Tibial artery (tissue), 4 donors: ENCODE measurements at places on chromosomes 16 and 17.

DNA sequence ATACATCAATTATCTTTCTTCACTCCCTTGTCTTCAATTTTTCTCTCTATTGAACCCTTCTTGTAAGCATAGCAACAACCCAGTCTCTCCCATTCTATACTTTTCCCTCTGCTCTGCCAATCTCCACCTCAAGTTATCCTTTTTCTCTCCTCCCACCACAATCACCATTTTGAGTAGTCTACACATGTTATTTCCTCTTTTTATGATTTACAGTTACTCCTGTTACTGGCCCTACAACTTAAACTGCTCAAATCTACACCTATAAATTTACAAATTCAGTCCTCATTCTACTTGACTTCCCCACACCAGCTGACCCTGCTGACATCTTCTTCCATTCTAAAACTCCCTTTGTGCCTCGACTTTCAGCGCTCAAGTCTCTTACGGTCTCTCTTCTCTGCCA, 84.6 kb downstream of the SPAG9 start:
- DNase-seq: no peak

- no peak for DNase-seq
These were observed 110.8 kb upstream of the GSE1 start for GRCh38 chr16:85502357-85502756.

- DNase-seq: no peak
These were observed 125.1 kb downstream of the BRIP1 start for GRCh38 chr17:61738249-61738648.

GRCh38 chr17:74526681-74527080, 4.6 kb downstream of the CD300LB start:
- no peak for DNase-seq

DNA sequence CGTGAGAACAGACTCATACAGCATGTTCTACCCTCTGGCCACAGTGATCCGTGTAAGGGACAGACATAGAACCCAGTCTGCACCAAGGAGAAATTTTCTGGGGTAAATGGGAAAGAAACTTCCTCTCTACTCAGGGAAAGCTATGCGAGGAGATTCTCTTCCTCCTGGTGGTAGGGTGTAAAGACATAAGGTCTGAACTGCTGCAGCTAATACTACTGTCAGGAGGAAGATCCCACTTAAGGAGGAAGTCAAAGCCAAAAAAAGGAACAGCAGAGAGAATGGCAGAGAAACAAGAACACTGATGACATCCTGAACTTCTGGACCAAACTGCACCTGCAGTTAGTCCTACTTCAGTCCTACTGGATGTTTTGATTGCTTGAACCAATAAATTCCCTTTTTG, 7.1 kb upstream of the TM4SF5 start:
- no peak for DNase-seq

- DNase-seq: no peak
These were observed 7.5 kb upstream of the CES3 start for GRCh38 chr16:66953462-66954096.

DNA sequence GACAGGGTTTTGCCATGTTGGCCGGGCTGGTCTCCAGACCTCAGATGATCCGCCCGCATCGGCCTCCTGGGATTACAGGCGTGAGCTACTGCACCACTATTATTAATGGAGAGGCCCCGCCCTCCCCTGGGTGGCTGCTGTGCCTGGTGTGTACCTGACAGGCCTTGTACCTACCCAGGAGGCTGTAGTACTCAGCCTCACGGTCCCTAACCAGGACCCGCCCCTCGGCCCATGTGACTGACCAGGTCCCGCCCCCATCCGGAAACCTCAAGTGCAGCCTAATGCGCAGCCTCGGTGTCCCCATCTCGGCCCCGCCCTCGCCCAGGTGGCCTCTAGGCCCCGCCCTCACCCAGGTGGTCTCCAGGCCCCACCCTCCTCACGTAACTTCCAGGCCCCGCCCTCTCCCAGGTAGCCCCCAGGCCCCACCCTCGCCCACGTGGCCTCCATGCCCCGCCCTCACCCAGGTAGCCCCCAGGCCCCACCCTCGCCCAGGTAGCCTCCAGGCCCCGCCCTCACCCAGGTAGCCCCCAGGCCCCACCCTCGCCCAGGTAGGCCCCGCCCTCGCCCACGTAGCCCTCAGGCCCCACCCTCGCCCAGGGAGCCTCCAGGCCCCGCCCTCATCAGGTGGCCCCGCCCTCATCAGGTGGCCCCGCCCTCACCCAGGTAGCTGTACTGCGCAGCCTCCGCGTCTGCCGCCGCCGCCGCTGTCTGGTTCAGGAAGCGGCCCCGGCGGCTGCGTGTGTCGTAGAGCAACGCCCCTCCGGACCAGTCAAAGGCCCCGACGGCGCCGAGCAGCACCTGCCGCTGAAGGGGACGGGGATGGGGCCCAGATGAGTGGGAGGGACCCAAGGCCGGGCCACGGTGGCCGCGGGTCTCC, 31.0 kb downstream of the HASPIN start:
- no peak for DNase-seq

DNA sequence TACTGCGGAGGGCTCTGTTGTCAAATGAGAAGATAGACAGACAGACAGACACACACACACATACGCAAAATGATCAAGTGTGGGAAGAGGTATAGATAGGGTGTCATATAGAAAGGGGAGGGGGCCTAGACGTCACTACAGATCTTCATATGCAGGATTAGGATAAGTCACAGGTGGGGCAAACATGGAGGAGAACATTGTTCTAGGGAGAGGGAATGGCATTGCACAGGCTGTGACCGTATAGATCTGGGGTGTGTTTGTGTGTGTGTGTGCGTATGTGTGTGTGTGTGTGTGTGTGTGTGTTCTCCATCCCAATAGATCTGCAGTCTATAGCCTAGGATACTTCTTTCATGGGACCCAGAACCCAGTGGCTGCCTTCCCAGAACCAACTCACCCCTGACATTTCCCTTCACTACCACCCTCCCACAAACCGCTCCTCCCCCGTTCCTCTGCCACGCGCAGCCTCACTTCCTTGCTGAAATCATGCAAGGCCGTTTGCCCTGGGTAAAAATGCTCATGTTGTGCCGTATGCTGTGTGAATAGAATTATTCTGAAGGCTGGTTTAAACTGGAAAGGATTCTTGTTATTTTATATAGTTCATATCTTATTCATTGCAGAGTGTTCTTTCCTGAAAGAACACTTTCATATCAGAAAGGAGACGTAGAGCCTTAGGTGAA, 50.5 kb upstream of the CCL1 start:
- no peak for DNase-seq

DNA sequence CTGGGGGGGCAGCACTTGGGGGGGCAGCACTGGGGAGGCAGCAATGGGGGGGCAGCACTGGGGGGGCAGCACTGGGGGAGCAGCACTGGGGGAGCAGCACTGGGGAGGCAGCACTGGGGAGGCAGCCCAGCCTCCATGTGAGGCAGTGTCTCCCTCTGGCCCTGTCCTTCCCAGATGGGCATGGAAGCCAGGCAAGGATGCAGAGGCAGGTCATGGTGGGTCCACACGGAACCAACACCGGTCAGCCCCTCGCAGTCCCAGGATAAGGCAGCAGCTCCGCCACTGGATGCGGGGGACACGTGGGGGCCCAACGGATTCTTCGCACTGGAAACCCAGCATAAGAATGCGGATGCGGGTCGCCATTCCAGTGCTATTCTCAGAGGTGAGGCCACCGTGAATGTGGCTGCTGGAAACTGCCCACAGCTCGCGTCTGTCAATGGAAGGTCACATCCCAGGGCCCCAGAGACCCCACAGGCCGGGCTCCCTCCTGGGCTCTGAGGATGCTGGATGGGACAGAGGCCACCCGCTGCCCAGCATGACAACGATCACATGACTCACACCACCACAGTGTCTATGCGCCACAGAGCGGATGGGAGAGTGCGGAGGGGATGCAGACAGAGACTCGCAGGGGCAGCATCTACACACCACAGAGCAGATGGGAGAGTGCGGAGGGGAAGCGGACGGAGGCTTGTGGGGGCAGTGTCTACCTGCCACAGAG, 59.0 kb downstream of the LMF1 start:
- DNase-seq: no peak

DNA sequence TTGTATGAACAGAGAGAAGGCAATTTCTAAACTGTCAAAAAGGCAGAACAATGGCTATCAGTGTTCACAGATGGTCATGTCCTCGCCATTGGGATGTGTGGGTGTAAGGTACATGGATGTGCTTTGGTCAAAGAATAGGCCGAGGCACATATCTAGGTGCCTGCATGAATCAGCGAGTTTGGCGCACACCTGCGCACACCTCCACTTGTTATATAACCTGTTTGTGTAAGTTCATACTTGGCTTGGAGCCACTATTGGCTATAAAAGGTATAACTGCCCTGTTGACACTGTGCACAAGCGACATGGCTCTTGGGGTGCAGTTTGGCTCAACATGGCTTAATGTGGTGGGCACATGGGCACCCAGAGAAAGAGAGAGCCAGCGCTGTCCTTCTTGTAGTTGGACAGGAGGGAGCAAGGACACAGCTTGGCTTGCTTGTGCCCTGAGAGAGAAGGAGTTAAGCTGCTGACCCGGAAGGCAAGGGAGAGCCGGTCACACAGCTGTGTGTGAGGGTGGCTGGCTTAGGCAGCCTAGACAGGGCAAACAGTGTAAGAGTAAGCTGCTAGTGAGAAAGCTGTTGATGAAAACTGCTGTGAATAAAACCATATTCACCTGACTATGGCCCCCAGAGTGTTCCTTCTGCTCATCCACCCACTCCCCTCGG, 499.1 kb downstream of the KCNJ2 start:
- DNase-seq: no peak

DNA sequence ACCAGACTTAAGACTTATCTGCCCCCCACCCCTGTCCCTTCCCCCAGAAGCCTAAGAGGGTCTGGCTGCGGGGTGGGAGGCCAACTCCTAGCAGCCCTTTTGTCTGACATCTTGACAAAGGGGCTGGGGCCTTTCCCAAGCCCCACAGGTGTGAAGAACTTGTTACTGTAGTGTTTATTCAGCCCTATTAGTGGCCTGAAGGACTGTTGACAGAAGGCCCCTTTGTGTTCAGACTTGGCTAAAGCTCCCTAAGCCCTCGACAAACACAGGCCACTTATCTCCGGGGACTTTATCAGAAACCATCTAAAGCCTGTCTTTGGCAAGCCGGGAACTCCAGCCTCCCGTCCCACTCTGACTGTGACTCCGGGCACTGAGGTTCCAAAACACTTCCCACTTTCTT, 129.8 kb downstream of the NTN1 start:
- DNase-seq: no peak

- DNase-seq: no peak
These were observed 16.4 kb upstream of the TMED6 start for GRCh38 chr16:69367980-69368379.

- no peak for DNase-seq
These were observed 24.4 kb downstream of the CNTROB start for GRCh38 chr17:7956228-7956965.

DNA sequence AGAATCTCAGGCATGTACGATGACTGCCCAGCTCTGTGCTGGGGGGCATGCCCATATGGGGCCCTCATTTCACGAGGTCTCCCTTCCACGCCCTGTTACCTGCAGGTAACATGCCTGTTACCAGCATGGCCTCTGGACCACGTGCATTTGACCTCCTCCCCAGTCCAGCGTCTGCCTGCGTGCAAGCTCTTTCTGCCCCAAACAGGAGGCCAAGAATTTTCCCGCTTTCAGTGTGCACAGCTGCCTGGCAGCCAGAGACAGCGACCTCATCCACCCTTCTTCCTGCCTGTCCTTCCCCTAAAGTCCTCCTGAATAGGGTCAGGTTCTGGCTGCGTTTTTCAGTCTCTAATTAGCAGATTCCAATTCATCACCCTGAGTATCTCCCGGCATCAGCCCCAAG, 306.5 kb upstream of the ZFHX3 start:
- DNase-seq: no peak

DNA sequence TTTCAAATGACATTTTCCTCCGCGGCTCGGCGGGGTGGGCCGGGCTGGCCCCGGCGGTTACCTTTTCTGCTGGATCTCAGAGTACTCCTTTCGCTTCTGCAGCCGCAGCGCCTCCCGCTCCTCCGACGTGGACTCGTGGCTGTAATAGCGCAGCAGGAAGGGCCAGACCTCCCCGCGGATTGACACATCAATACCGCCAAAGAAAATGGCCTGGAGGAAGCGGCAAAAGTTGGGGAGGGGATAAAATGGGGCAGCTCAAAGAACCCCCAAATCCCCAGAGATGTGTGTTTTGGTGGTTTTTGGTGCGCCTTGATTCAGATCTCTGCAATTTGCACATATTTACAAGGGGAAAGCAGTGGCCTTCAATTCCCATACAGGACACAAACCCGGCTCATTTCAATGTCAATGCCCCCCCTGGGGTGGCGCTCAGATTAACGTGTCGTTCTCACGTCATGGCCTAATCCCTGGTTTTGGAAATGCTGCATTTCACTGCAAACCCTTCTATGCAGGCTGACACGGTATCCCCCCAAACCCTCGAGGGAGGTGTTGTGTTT, 85.9 kb downstream of the TBC1D16 start:
- peak; percentile 55 for DNase-seq

DNA sequence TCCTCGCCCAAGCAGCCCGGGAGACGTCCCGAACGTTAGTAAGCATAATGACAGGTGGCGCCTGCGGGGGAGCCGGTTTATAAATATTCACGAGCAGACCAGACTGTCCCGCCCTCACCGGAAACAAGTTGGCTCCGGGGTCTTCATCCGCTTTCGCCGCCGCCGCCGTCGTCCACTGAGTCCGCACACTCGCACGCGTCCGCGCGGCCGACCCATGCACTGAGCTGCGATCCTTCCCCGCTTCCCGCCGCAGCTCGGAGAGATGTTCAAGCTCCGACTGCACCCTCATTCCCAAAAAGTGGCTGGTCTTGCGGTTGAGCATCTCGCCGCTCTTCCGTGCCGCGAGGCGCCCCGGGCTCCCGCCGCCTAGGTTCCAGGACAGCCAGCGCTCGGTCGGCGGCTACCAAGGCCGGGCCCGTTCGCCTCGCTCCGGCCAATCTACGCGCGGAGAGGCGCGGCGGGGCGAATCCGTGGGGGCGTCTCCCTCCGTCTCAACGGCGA, 385 bp downstream of the CFAP119 start:
- DNase-seq: no peak

DNA sequence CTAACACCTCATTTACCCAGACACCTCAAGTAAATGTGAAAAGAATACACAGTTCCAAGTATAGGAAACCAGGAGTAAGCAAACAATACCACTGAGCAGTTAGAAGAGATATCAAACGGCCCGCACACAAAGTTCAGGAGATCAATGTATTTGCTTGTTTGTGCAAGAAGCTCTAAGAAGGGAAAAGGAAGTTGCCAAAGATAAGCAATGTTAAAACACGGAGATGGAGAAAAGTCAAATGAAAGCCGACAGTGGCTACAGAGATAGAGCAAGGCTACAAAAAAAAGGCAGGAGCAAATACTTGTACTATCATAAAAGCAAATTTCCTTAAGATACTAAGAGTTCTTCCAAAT, 29.5 kb downstream of the PSME3IP1 start:
- no peak for DNase-seq

DNA sequence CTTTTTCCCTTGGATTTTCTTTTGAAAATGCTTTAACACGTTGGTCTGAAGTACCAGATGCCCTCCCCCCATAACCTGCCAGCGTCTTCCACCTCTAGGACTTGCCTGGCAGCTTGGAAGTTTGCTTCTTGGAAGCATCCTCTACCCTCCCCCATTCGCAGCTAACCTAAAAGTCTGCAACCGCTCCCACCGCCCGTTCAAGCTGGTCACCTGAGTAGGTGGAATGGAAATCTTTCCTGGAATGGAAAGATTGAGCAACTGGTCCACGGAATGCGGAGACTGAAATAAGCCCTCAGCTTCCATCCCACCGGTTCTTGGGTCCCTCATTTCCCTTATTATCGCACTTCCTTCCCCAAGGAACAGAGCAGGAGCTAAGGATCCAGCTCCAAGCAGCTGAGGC, 31.4 kb downstream of the HS3ST3B1 start:
- DNase-seq: no peak
